CD4-positive, alpha-beta memory T cell (primary cell): ENCODE measurements at places on chromosomes 7 and 10. TPM values are rescaled to one million over a fixed set of nuclear protein-coding genes. Genes with fewer than 3 reads are reported as not detected.

HOXA3 gene
- not detected for total RNA-seq

PRF1 gene
- 18.0 TPM for total RNA-seq

C10orf71 gene
- total RNA-seq, result not detected

TMEM213 gene
- not detected for total RNA-seq

BAG3 gene
- 21.6 TPM for total RNA-seq

GPR26 gene
- not detected for total RNA-seq

UNCX gene
- not detected for total RNA-seq

HGF gene
- not detected for total RNA-seq

NEUROD6 gene
- total RNA-seq, result not detected

AOC1 gene
- total RNA-seq, result not detected

LEP gene
- not detected for total RNA-seq

SPDYE6 gene
- not detected for total RNA-seq

AKR1C8 gene
- 9.2 TPM for total RNA-seq

ASAH2 gene
- 4.8 TPM for total RNA-seq

GIMAP7 gene
- 476 TPM for total RNA-seq

ACBD7 gene
- not detected for total RNA-seq

RASA4 gene
- total RNA-seq, result 37.8 TPM

NUTM2E gene
- total RNA-seq, result 1.1 TPM

FANK1 gene
- 0.72 TPM for total RNA-seq

NODAL gene
- not detected for total RNA-seq

CYP26A1 gene
- total RNA-seq, result not detected

BEND7 gene
- total RNA-seq, result not detected

RTKN2 gene
- total RNA-seq, result 11.0 TPM

MSS51 gene
- 6.2 TPM for total RNA-seq

BTBD16 gene
- not detected for total RNA-seq
